Coronary artery (tissue), 2 donors: ENCODE measurements at places on chromosomes 7 and 10.

DNA sequence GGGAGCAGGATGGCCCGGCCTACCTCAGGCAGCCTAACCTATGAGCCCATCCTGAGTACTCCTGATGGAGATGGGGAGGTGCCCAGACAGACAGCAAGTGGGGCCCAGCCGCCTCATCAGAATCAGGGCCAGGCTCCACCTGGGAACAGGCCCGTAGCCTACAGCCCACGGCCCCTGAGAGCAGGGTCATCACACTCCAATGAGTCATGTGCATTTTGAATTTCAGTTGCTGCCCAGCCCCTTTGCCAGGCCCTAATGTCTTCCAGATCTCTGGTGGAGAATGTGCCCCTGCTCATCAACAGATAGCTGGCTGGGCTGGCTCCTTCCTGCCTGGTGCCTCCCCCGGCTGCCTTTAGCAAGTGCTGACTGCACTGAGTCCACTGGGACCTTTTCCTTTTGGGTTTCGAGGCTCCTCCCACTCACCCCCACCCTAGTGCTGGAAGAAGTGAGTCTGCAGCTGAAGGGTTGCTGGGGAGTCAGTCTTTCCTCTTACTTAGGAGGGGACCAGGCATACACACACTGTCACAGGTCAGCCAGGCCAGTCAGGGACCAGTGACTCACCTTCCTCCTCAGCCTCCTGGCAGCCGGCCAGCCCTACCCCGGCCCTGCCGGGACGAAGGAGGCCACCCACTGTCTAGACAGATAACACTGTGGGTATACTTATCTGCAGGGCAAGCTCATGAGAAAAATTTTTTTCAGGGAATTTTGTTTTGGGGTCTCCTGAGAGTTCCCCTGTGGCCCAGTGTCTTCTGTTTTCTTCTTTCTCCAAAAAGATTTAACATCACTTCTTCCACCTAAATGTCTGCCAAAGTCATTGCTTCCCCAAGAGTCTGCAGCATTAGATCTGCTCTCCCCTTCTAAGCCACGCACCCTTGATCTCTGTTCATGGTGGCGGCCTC, 9.1 kb upstream of the ASIC3 start:
- peak; percentile 89 for DNase-seq

DNA sequence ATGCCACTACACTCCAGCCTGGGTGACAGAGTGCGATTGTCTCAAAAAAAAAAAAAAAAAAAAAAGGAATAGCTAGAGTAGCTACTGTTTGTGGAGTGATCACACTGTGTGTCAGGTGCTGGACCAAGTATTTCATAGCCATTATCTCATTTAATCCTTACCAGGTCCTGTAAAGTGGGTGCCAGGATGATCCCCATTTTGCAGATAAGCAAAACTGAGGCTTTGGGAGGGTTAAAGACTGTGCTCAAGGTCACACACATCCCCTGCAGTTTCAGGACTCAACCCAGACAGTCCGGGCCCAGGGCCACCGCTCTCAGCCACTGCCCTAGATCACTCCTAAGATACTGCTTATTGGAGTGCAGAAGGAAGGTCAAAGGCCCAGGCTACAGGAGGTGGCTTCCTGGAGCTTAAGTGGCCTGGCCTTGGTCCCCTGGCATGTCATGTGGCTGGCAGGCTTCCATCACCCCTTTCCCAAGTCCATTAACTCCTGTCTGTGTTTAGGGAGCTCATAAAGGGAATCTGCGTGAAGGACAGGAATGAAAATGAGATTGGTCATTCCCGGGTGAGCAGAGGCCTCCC, 12.4 kb upstream of the WBP1L start:
- no peak for DNase-seq

DNA sequence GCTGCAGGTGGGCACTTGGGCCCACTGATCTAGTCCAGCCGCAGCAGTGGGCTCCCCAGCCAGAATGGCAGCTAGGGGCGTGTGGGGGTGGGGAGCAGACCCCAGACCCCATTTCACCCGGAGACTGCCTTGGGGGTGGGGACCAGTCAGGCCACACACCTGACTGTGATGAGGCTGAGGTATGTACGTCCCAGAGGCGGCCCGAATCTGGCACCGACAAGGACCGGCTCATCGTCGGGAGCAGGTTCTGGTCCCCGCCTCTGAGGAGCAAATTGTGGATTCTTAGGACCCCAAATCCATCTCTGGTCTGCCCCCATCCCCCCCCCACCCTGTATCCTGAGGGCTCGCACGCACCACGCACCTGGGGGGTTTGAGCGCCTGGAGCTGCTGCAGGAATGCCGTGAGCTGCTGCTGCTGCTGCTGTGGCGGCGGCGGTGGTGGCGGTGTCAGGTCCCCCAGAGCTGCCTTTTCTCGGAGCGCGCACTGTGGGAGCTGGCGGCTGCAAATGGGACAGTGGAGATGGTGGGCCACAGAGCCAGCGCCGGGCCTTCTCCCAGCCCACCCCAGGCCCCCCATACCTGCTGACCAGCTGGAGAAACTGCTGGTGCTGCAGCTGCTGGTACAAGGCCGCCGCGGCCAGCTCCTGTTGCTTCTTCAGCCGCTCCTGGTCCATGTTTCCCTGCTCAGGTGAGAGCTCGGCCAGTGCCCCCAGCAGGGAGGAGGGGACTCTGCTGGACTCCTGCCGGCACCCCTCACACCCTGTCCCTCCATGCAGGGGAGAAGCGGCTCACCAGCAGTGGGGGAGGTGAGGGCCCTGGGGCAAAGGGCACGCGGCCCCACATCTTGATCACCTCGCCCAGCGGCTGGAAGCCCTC, 10.2 kb downstream of the GIGYF1 start:
- DNase-seq: no peak

GRCh38 chr10:29948881-29949355, 110.5 kb downstream of the JCAD start:
- no peak for DNase-seq

DNA sequence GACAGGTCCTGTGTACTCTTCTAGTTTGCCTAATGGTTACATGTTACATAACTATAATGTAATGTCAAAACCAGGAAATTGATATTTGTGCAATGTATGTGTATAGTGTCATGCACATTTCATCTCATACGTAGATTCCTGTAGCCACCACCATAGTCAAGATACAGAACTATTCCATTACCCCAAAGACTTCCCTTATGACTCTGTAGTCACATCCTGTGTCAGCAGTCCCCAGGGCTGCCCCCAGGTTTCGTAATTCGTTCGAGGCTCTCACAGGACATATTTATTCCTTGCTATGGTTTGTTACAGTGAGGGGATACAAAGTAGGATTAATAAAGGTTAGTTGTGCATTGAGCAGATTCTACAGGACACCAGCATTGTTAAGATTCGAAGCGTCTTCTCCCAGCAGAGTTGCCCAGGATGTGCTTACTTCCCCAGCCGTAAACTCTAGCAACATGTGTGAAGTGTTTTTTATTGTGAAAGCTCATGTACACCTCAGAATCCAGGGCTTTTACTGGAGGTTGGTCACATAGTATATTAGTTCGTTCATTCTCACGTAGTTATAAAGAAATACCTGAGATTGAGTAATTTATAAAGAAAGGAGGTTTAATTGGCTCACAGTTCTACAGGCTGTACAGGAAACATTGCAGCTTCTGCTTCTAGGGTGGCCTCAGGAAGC, 18.6 kb downstream of the RABGEF1 start:
- DNase-seq: no peak

- DNase-seq: no peak
Measured at GRCh38 chr7:51455513-51455912, 138.9 kb upstream of the COBL start.

DNA sequence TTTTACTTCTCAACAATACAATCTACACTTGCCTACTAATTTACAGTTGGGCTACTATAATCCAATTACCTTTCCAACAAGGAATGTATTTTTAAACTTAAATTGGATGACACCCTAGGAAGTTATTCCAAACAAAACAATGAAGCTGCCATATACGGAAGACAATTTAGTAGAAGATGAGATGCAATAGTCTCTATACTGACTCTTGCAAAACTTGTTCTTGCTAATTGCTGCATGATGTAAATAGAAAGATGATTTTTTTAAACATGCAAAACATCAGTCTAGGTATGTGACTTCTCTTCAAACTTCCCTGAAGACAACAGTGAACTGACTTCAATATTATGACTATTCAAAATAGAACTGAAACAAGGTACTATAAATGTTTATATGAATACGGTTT, 17.6 kb downstream of the NT5C3A start:
- no peak for DNase-seq

DNA sequence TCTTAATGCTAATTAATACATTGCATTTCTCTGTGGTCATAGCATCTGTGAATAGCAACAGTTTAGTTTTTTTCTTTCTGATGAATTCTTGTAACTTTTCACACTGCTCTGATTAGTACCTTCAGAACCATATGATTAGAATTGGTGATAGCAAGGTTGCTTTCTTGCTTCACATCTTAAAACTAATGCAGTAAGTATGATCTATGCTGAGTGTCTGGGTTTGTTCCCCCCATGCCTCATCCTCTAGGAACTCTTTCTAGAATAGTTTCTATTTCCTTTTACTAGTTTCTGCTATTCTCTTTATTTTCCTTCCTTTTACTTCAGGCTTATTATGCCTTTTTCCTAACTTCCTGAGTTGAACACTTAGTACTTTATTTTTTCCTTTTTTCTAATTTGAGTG, 32.4 kb downstream of the TES start:
- no peak for DNase-seq

- DNase-seq: peak; percentile 76
Measured at GRCh38 chr10:104331208-104331838, 6.9 kb downstream of the ITPRIP start.

DNA sequence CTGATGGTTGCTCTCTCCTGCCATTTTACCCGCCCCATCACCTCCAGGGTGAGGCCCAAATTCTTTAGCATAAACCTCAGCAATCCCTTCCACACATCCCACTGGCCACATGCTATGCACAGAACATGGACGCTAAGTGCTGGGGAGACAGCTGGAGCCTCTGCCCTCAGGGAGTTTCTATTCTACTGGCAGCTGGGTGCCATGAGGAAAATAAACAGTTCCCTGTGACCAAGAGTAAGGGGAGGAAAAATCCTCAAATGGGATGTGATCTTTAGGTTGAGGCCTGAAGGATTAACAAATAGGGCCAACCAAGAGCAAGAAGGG, 1.2 kb downstream of the PARP12 start:
- no peak for DNase-seq

- DNase-seq: no peak
Measured at GRCh38 chr10:94916423-94916822, 22.0 kb upstream of the CYP2C9 start.

GRCh38 chr7:30169579-30169978, 34.8 kb downstream of the MTURN start:
- DNase-seq: no peak
